ENCODE measurements at places on chromosomes 1 and 21.

GRCh38 chr1:248820041-248820585, 5.6 kb downstream of the SH3BP5L start:
- no peak for DNase-seq

DNA sequence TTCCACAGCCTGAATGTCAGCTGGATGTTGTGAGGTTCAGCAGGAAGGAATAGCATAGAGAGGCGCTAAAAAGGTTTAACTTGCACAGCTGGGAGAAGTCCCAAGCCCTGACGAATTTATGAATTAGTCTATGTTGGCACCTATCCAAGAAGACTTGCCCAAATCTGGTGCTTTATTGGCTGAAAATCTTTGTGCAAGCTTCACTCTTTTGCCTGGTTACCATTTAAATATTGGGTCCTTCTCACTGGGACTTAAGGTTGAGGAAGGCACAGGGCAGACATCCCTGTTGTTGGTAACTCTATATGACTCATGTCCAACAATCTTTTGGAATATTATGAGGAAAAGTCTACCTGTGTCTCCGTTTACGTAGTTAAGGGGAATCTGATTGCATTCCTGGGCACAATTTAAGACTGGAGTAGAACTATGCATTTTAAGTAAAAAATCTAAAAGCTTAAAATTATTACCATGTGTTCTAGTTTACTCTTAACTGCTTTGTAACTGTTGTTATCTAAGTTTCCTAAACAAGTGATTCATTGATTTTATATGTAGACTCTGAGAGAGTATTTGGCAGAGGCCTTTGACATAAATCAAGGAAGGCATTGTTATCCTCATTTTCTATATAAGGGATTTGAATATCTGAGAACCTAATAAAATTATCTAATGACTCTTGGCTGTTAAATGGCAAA, 181.7 kb upstream of the DPYD start:
- DNase-seq: no peak

DNA sequence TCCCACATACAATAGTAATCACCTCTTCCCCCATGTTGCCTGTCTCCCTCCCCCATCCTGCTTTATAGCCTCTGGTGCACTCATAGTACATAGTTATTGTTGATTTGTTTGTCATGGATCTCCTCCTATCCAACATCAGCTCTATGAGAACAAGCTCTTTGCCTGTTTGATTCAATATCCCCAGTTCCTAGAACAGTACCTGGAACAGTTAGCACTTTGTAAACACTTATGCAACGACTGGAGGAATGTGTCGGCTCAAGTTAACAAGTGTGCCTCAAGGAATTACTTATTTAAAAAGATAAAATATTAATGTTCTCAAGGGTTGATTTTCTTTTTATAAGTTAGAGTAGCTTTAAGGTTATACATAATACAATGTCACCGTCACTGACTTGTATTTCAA, 271.6 kb upstream of the KAZN start:
- DNase-seq: no peak

- DNase-seq: no peak
Measured at GRCh38 chr1:87600854-87601253, 272.2 kb downstream of the LMO4 start.

- DNase-seq: peak; percentile 45
Measured at GRCh38 chr1:180920702-180921101, 8.0 kb downstream of the KIAA1614 start.

DNA sequence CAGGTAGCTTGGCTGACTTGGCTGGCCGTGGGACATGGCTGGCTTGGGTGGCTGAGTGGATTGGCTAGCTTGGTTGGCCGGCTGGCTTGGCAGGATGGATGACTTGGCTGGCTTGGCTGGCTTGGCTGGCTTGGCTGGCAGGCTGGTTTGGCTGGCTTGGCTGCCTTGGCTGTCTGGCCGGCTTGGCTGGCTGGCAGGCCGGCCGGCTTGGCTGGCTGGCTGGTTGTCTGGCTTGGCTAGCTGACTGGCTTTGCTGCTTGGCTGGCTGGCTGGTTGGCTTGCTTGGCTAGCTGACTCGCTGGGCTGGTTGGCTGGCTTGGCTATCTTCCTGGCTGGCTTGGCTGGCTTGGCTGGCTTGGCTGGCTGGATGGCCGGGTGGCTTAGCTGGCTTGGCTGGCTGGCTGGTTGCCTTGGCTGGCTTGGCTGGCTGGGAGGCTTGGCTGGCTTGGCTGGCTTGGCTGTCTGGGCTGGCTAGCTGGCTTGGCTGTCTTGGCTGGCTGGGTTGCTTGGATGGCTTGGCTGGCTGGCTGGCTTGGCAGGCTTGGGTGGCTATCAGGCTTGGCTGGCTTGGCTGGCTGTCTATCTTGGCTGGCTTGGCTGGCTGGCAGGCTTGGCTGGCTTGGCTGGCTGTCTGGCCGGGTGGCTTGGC, 129.7 kb upstream of the FAM72C start:
- DNase-seq: no peak

- DNase-seq: no peak
Measured at GRCh38 chr1:161099090-161099802, 1.1 kb downstream of the KLHDC9 start.

GRCh38 chr1:197904126-197904787, 1.8 kb downstream of the C1orf53 start:
- DNase-seq: no peak

DNA sequence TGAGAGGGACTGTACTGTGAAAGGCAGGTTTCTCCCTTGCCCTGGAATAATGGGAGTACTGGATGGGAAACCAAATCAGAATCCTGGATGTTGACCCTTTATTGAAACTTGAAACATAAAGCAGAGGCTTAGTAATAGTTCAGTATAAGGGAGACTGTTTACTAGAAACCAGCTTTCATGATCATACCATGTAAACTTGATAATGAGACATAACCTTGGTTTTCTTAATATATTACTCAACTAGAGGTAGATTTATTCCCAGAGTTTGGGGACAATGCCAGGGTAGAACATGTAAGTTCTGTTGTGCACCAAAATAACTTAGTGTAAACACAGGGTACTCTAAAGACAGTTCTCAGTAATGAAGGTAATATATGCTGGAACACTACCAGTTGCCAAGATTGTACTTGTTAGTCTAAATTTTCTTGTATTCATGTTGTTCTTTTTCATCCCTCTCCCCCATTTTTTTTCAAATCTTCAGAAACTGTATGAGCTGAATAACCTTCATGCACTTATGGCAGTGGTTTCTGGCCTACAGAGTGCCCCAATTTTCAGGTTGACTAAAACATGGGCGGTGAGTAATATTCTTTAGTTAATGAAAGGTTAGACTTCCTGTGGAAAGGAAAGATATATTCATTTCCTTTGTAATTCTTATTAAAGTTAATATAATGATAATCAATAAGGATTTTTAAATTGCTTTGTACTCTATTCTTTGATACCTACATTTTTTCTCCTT, 49.6 kb downstream of the ANGPTL1 start:
- DNase-seq: no peak

- DNase-seq: no peak
Measured at GRCh38 chr1:155540000-155540874, 22.4 kb downstream of the ASH1L start.

- DNase-seq: no peak
Measured at GRCh38 chr1:94329986-94330385, 88.2 kb upstream of the ABCD3 start.

GRCh38 chr1:168468822-168469221, 75.0 kb downstream of the XCL2 start:
- DNase-seq: no peak

DNA sequence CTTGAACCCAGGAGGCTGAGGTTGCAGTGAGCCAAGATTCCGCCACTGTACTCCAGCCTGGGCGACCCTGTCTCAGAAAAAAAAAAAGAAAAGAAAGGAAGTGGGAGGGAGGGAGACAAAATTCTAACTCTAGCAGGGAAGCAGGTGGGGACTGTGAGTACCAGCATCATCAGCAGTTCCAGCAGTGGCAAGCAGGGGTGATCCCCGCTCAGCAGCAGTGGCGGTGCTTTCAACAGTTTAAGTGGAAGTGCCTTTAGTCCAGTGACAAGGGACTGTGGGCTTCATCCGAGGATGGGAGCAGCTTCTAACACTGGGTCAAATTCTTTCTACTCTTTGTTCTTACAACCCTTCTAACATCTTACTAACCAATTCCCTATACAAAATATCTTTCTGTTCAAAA, 858.1 kb upstream of the ADAMTS5 start:
- no peak for DNase-seq

GRCh38 chr1:227994632-227995300, 12.0 kb upstream of the WNT3A start:
- DNase-seq: no peak

- DNase-seq: no peak
Measured at GRCh38 chr1:241217516-241217915, 139.5 kb downstream of the RGS7 start.

DNA sequence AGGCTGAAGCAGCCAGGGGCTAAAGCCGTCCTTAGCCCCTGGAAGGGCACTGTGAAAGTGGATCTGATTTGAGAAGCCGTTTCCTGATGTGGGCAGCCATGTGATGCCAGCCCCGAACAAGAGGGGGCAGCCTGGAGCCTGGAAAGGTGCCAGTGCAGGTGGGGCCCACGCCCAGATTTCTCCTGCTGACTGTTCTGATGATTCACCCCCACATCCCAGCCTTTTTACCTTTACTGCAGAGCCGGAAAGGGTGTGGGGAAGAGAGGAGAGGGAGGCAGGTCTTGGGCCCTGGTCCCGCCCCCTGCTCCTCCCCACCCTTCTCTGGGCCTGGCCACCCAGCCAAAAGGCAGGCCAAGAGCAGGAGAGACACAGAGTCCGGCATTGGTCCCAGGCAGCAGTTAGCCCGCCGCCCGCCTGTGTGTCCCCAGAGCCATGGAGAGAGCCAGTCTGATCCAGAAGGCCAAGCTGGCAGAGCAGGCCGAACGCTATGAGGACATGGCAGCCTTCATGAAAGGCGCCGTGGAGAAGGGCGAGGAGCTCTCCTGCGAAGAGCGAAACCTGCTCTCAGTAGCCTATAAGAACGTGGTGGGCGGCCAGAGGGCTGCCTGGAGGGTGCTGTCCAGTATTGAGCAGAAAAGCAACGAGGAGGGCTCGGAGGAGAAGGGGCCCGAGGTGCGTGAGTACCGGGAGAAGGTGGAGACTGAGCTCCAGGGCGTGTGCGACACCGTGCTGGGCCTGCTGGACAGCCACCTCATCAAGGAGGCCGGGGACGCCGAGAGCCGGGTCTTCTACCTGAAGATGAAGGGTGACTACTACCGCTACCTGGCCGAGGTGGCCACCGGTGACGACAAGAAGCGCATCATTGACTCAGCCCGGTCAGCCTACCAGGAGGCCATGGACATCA, at the start of gene SFN:
SFN (plus strand) TSS at position 369 of the 904 bp plus-strand sequence; CDS start at position 433, 64 bp downstream.
- no peak for DNase-seq

DNA sequence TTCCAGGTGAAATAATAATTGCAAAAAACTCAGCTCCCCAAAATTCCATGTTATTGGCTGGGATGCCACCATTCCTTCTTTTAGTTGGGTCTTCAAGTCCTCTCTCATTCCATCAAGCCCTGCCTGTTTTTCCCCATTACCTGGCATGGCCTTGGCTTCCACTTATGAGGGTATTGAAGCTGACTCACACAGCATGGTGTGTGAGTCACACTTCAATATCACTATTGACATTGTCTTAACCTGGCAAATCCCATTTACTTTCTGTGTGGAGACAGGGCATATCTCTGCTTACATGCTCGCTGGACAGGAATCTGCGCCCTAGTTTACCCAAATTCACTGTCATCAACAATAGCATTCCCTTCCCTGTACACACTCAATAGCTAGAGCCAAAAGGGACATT, 1806.8 kb downstream of the BRINP3 start:
- no peak for DNase-seq

DNA sequence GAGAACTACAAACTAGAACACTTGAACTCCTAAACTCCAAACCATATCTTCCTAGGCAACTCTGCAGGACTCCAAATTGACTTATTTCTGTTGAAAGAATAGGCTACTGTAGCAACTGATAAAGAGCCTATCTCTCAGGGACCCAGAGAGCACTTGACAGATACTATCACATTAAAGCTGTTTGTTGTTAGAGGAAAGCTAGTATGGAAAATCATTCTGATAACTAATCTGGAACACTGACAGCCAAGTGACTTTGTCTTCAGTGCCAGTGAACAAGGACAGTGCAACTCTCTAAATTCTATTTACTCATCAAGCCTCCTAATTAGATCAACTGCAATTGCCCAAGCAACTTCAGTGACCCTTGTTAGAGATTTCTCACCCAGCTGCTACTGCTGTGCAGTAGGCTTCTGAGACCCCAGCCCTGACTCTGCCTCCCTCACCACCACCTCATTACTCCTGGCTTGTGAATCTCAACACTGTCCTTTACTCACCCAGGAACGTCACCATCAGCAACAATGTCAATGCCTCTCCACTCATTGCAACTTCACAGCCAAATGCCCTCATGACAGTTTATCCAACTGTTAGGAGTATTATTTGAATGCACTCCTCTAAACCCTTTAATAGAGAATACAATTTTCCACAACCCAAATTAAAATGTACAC, 7.4 kb upstream of the RGS13 start:
- no peak for DNase-seq

GRCh38 chr1:61591351-61591750, 133.6 kb downstream of the TM2D1 start:
- no peak for DNase-seq

GRCh38 chr1:35539824-35540261, 17.4 kb downstream of the KIAA0319L start:
- no peak for DNase-seq

DNA sequence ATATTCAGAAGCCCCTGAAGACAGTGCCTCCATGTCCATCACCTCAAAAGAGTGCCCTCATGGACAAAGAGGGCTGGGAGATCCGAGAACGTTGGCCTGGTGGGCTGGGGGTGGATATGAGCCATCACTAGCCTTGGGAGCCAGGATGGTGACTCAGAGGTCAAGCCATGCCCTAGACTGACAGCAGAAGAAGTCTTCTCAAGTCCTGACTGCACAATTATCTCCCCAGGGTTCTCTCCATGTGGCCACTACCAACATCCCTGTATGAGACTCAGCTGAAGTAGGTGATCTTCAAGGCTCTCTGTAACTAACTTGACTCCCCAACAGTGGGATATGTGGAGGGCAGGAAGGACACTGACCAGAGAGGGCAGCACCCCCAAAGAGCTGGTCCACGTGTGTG, 7.1 kb upstream of the USF1 start:
- DNase-seq: no peak

DNA sequence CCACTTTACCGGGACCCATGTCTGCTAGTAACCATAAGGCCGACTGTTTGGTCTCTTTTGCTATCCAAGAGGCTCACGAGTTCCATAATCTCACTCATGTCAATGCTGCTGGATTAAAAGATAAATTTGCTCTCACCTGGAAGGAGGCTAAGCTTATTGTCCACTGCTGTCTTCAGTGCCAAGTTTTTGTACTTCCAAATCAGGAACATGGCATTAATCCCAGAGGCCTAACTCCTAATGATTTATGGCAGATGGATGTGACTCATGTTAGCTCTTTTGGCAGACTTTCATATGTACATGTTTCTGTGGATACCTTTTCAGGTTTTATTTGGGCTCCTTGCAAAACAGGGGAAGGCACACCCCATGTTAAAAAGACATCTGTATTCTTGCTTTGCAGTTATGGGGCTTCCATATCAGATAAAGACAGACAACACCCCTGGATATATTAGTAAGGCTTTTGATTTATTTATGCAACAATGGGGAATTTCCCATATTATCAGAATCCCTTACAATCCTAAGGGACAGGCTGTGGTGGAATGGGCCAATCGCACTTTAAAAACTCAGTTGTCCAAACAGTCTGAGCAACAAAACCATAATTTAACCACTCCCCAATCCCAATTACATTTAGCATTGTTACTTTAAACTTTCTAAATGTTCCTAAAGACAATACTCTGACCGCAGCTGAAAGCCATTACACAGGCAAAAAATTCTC, 162.7 kb downstream of the IER5 start:
- no peak for DNase-seq
